ENCODE measurements at places on chromosomes 12 and 14.
A peak's percentile ranks its signal among the peaks of the same experiment; 100 is the strongest.

DNA sequence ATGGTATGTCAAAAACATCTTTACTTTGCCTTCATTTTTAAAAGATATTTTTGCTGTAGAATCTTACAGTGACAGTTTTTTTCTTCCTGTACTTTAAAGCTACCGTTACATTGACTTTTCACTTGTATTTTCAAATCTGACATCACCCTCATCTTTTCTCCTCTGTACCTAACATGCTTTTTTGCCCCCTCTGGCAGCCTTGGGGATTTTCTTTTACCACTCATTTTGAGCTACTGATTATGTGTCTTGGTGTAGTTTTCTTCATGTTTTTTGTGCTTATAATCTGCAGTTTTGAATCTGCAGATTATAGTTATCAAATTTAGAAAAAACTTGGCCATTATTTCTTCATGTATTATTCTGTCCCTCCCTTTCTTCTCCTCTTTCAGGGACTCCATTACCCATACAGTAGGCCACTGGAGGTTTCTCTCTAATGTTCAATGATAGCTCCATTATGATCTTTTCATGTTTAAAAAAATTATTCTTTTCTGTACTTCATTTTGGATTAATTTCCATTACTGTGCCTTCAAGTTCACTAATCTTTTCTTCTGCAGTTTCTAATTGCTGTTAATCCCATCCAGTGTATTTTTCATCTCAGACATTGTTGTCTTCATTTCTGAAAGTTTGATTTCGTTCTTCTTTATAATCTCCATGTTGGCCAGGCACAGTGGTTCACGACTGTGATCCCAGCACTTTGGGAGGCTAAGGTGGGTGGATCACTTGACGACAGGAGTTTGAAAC lies 70.0 kb downstream of the ACADS start:
- DNase-seq, result no peak

DNA sequence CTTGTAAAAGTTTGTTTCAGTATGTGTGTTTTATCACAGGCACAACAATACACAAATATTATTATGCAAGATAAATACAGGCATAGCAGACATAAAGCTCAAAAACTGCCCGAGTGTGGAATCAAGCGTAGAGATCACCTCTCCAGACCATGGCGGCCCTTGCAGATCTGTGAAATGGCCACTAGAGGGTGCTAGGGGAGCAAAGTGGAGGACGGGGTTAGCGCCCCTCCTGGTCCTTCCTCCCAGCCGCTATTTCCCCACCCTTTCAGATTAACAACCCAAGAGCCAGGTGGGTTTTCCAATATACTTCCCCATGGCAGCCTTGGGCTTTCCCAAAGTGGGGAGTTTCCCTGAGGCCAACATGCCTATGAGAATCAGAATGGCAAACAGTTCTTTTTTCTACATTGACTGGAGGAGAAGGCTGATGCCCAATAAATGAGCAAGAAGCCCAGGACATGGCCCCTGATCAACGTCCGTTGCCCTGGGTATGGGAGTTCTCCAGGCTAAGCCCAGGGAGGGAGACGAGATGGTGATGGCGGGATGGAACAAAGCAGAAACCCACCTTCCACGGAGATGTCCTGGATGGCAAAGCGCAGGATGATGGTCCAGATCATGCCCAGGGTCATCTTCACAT lies 67.4 kb downstream of the ACTN1 start:
- DNase-seq, result peak; percentile 77

DNA sequence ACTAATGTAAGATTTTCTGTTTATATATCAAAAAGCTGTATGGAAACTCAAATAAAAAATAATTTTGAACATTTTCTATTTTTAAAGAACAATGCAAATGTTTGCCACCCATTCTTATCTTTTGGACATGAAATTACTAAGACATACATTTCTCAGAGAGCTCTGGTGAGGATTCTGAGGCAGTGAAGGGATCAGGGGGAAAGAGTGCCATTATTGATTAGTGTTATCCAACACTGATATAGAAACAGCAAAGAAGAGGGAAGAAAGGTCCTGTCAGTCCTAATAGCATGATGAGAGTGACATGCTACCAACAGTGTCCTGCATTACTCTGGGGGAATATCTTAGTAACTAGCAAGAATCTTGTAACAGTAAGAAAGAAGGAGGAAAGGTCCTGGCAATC lies 282.2 kb downstream of the RPL10L start:
- DNase-seq, result no peak

- DNase-seq, result no peak
Observed at GRCh38 chr12:116813271-116814041, 67.8 kb downstream of the HRK start.

DNA sequence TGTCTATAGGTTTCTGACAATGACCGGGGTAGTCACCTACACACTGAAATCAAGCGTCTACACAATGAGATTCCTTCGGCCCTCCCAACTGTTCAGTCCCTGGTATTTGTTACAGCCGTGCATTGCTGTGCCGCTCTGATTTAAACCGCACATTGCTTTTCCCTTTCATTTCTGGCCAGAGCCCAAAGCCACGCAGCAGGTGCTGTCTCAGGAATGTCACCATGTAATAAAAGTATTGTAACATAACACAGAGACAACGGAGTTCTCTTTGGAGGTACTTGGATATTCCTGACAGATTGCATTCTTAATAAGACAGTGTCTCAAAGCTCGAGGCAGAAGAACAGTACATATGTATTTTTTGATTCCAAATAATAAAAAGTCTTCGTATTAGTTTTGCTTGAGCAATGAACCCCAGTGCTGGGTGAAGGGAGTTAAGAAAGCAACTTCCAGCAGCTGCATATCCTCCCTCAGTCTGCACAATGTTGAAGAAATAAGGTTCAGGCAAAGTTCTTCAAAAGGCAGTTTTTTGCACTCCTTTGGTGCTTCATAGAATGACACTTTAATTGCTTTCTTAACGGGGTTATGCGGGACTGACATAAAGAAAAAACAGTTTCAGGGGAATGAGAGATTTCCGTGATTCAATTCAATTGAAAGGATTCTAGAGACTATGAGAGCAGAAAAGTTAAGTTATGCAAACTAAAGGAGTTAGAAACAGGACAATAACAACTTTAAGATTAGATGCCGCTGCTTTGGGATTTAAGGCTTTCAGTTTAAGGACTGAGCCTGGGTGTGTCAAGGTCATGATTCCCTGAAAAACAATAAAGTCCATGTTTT lies 288.7 kb upstream of the FLRT2 start:
- DNase-seq, result no peak

DNA sequence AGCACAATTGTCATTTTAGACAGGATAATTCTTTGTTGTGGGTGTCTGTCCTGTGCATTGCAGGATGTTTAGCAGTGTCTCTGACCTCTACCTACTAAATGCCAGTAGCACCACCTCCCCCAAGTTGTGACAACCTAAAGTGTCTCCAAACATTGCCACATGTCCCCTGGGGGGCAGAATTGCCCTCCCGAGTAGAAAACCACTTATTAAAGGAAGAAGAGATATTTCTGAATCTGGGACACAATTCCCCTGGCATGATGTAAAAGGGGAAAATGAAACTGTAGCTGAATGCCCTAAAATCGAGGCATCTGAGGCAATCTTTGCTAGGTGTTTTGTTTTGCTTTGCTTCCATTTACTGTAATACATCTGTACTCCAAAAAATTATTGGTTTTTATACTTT lies 116.8 kb upstream of the NAP1L1 start:
- DNase-seq, result no peak

GRCh38 chr12:58455136-58455535 lies 465.2 kb downstream of the LRIG3 start:
- no peak for DNase-seq

- DNase-seq, result peak; percentile 34
Observed at GRCh38 chr12:76024942-76025600, 6.5 kb downstream of the PHLDA1 start.

DNA sequence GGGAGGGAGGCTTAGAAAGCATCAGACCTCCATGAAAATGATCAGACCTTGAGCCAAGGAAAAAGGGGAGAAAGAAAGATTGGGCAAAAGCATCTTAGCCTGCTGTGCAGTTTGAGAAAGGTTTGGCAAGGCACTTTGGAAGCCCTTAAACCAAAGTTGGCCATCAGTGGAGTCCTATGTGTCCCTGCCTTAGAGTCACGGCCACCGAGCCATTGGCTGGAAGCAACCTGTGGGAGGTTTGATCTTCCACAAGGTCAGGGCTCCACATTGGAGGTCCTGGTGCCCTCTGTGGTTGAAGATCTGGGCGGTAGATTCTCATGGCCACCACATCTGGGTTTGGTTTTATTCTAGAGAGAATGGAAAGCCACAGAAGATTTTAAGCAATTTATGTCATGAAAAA lies 44.4 kb downstream of the SRRM4 start:
- no peak for DNase-seq

DNA sequence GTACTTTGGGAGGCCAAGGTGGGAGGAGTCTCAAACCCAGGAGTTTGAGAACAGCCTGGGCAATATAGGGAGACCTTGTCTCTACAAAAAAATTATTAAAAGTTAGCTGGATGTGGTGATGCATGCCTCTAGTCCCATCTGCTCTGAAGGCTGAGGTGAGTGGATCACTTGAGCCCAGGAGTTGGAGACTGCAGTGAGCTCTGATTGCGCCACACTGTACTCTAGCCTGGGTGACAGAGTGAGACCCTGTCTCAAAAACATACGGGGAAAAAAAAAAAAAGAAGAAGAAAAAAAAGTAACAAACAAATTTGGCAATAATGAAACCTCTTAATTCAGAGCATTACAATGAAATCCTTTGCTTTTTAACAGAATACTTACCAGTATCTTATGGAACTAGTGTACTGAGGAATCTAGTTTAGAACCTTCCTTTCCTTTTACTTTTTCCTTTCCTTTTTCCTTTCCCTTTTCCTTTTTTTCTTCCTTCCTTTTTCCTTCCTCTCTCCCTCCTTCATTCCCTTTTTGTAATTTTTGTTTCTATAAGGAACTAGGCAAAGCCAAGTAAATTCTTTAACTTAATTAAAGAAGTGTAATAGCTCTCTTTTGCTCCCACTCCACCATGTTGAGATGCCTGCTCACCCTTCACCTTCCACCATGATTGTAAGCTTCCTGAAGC lies 12.2 kb upstream of the CNOT2 start:
- no peak for DNase-seq

DNA sequence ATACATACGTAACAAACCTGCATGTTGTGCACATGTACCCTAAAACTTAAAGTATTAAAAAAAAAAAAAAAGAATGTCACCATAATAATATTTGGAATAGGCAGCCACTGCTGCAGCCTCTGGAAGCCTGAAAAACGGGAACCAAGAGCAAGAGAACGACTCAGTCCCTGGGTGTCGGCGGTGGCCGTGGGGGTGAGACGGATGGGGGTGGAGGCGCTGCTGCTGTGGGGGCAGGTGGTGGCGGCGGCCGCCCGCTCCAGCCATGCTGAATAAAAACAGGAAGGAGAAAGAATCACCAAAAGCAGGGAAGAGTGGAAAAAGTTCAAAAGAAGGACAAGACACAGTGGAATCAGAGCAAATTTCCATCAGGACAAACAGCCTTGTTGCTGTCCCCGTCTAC lies 46.9 kb downstream of the ZFYVE21 start:
- no peak for DNase-seq

- no peak for DNase-seq
Observed at GRCh38 chr14:75725481-75725880, 64.4 kb downstream of the TTLL5 start.

DNA sequence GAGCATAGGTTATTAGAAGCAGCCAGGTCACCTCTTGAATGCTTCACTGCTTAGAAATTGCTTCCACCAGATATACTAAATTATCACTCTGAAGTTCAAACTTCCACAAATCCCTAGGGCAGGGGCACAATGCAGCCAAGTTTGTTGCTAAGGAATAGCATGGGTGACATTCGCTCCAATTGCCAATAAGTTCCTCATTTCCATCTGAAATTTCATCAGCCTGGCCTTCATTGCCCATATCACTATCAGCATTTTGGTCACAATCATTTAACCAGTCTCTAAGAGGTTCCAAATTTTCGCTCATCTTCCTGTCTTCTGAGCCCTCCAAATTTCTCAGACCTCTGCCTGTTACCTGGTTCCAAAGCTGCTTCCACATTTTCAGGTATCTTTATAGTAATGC lies 356.1 kb downstream of the DAD1 start:
- DNase-seq, result no peak

DNA sequence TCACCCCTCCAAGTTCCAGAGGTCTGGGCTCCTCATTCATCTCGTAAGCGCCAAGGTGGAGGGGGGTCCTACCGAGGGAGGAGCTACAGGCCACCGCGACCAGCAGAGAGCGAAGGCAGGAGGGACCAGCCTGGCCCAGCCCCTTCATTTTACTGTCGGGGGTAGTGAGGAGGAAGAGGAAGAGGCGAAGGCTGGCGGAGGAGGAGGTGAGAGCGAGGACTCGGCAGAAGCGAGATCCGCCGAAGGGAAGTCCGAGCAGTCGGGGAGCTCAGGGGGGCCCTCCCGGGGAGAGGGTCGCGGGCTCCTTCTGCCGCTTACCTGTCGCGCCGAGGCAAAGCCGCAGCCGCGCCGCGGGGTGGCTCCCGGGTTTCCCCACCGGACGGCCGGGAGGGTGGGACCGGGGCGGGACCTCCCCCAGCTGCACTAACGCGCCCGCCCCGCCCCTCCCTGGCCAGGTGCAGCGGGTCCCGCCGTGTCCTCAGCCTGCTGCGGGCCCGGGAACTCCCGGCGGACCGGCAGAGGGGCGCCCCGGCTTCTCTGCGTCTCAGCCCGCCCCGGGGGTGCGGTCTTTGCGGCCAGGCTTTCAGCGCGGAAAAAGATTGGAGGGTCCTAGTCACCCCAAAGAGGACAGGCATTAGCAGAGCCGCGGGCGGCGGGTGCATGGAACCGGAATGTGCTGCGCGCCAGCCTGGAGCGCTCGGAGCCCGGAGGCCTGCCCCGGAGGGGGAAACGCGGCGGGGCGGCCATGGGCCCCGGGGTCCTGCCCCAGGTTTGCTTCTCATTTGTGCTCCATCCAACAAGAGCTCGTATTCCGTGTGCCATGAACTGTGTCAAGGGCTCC lies at the start of gene GALNT6:
TSS of gene GALNT6 (minus strand) at position 124 of the 841 bp plus-strand sequence. CDS start 11,625 bp downstream, outside the sequence.
- DNase-seq, result peak; percentile 78

- DNase-seq, result no peak
Observed at GRCh38 chr12:1474041-1474573, 120.3 kb downstream of the FBXL14 start.

- DNase-seq, result peak; percentile 51
Observed at GRCh38 chr12:20567413-20567812, 127.7 kb upstream of the SLCO1C1 start.

- DNase-seq, result no peak
Observed at GRCh38 chr14:90678420-90678819, 137.8 kb downstream of the TTC7B start.

GRCh38 chr12:89211456-89211855 lies 140.8 kb downstream of the DUSP6 start:
- DNase-seq, result no peak

- DNase-seq, result no peak
Observed at GRCh38 chr14:88808359-88808758, 15.6 kb upstream of the EML5 start.

All from OCI-M1 (cell line).